Psoas muscle (tissue), 8 donors: ENCODE measurements at places on chromosomes 5 and 9. TPM values are rescaled to one million over a fixed set of nuclear protein-coding genes. Genes with fewer than 3 reads are reported as not detected.

DNA sequence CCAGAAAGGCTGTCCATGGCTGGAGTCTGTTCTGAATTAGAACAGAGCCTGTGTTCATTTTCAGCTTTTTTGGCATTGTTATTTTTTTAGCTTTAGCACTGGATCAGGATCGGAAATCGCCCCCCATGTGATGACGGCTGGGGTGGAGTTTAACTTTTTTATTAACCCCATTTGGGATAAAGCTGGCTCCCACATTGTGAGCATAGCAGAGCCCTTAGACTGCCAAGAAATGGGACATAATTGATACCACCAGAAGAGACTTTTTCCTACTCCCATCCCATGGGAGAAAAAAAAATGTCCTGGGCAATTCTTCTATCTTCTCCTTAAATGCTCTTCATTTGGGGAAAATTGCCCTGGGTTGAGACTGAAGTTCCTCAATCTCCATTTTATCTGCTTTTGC is 52.4 kb downstream of the SLIT3 start:
- no peak for DNase-seq

DNA sequence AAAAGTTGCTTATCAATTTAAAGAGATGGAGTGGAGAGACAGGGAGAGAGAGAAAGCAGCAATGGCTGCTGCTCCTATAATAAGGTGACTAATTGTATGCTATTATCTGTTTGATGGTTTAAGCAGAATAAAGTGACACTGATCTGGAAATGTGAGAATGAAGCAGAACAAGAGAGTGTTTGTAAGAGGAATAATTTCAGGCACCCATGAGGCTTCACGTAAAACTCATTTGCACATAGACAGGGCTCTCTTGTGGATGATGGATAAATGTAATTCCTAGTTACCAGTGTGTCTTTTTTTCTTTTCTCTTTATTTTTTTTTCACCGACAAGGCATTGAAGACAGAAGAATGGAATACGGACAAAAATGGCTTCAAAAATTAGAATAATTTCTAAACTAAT is 228.8 kb upstream of the TYRP1 start:
- DNase-seq = no peak

DNA sequence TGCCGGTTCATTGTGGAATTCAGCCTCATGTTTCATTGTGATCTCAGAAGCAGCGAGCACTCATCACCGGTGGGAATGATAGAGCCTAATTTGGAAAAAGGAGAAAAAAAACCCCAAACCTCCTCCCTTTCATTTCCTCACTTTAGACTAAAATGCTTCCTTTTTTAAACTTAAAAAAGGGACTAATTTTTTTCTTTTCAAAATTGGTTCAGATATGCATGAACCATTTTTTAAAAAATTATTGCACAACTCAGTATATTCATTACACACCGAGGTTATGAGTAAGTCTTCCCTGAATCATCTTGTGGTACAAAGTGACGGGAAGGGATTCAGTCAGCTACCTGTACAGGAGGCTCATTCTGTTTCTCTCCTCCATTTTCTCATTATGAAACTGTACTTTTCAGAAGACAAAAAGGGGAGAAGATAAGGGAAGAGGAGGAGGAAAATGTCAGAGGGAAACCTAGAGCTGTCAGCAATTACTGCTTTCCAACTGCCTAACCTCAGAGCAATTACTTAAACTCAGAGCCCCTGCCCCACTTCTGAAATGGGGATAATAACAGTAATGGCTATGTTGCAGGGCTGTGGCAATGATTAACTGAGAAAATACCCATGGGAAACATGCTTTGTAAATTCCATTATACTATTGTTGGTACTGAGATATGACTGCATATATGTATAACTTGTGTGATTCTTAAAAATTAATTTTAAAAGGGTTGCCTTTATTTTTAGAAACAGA is 24.0 kb downstream of the GALNT10 start:
- no peak for DNase-seq

GRCh38 chr9:124001458-124001799 is 10.1 kb upstream of the LHX2 start:
- DNase-seq = no peak

GRCh38 chr9:115146581-115147021 is 28.6 kb upstream of the TNC start:
- DNase-seq = no peak

- no peak for DNase-seq
These were observed 3.2 kb upstream of the PRR7 start for GRCh38 chr5:177443144-177443983.

- no peak for DNase-seq
These were observed 207.8 kb downstream of the SEMA5A start for GRCh38 chr5:9337928-9338595.

DNA sequence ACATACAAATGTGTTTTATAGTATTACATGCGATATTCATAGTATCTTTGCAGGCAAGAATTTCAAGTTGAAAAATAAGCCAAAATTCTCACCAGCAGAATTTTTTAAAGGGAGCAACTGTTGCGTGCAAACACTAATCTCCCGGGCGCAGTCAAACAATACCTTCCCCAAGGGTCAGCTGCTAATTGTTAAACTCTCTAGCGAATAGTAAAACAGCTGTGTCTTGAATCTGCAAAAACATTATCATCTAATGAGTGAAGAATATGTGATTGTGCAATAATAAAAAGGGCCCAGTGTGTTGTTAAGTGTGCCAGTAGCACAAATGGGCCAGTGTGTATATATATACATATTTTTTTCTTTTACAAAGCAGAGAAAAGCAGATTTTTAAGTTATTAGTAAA is 131.4 kb downstream of the CCDC192 start:
- no peak for DNase-seq

GRCh38 chr5:30237189-30237588 is 956.3 kb upstream of the CDH6 start:
- no peak for DNase-seq

DNA sequence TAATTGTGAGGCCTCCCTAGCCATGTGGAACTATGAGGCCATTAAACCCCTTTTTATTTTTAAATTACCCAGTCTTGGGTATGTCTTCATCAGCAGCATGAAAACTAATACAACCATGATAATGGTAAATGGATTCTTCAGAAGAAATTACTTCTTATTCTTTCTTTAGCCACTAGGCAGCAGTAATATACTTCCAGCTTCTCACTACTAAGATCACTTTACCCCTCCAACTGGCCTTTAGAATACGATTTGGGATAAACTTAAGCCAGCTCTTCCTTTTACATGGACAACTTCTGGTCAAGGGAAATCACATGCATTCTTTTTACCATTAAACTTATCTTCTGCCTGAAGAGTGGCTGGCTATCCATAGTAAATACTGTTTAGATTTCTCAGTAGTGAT is 355.4 kb downstream of the MAN2A1 start:
- no peak for DNase-seq

GRCh38 chr9:136536721-136537241 is 9.1 kb downstream of the NOTCH1 start:
- DNase-seq = no peak

GRCh38 chr5:171678646-171679045 is 107.0 kb upstream of the SMIM23 start:
- DNase-seq = no peak

DNA sequence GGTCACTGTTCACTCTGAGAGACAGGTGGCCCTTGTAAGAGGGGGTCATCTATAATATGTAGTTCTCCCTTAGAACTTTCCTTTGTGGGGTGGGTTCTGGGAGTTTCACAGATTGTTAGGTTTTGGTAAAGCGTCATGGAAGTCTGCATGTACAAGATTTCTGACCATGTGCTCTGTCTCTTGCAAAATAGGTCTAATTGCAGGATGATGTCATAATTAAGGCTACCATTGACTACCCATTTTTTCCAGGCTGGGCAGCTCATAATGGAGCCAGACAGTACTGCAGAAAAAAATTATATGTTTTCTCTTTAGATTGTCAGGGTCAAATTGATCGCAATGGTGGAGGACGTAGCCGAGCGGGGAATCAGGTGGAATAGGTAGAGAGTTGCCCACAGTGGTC is 3.7 kb upstream of the GM2A start:
- DNase-seq = no peak

DNA sequence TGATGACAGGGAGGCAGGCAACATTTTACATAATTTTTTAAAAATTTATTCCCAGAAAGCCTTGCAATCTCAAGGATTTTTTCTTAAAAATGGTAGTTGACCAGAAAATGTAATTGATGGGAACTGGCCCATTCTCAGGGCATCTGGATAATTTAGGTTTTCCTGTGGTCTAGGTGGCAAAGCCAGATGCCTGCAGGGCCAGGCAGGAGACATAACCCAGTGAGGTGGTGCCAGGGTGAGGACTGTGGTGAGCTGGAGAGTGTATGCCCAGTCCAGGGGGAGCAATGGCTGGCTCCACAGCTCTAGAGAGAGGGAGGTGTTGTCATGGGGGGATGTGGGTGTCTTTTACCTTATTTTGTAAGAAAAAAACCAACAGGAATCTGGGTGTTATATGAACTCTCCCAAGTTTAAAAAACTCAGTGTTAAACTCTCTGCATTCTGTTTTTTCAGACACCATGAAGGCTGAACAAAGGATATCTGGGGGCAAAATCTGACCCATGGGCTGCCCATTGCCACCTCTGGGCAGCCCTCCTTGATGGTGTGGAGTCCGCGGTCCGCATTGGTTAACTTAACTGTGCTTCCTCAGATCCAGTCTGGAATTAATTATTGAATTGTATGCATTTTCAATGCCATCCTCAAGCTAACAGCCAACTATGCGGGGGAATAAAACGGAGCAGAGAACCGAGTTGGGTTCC is 43.9 kb downstream of the BOD1 start:
- DNase-seq = no peak

SLC4A9 gene
- not detected for polyA plus RNA-seq

PCDHB4 gene
- 0.80 TPM for polyA plus RNA-seq

FAT2 gene
- 0.03 TPM for polyA plus RNA-seq

GNA14 gene
- polyA plus RNA-seq = 0.36 TPM

HARS2 gene
- 23.8 TPM for polyA plus RNA-seq

HNRNPK gene
- 327 TPM for polyA plus RNA-seq

ADGRV1 gene
- polyA plus RNA-seq = 0.08 TPM

CCDC192 gene
- polyA plus RNA-seq = 0.19 TPM
